Activated CD4-positive, alpha-beta memory T cell treated with anti-CD3 and anti-CD28 coated beads, Interleukin-2, amount 10 ng/mL, durations not matched to agents 7 days and 5 days (primary cell): ENCODE measurements at places on chromosomes 3 and 15.

- DNase-seq = no peak
- no peak overlapping the region for H3K27ac ChIP-seq
- H3K4me3 ChIP-seq = no peak overlapping the region
These were observed 17.1 kb downstream of the TJP1 start for GRCh38 chr15:29805043-29805707.

DNA sequence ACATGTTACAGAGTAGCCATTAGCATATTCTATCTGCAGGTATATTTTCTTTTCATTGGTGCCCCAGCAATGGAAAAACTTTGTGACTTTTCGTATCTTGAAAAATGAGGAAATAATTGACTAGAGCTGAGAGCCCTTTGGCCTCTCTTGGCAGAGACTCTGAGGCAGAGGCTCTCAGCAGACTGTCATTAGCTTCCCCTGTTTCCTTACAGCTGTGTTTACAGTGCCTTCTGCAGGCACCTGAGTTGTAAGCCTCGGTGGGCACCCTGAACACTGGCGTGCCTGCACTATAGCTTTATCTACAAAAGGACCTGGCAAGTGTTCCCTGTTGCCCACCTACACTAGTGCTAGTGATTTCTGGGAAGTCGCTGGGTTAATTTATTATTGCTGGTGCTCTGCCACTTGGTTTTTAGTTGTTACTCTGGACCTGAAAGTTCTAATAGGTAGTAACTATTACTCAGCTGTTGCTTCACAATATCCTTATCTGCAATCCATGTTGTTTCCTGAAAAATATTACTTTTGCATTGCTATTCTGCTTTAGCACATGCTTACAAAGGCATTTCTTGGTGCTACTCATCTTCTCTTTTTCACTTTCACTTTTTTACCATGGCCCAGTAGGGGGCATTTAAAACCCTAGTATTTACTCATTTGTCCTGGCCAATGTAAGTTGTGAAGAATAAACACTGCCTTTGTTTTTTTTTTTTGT is 7.8 kb upstream of the GPR171 start:
- peaks cover 6% of the 10 kb centered on the region for H3K36me3 ChIP-seq
- peaks cover 54% of the 10 kb centered on the region for H3K4me1 ChIP-seq
- H3K4me3 ChIP-seq = peak overlapping the region; percentile 60
- H3K27me3 ChIP-seq = no peaks in the 10 kb centered on the region
- H3K27ac ChIP-seq = peak overlapping the region; percentile 81
- no peak for DNase-seq

GRCh38 chr3:149618151-149619123 is 39.4 kb downstream of the WWTR1 start:
- H3K27me3 ChIP-seq = peaks cover 7% of the 10 kb centered on the region
- H3K4me3 ChIP-seq = no peak overlapping the region
- no peaks in the 10 kb centered on the region for H3K36me3 ChIP-seq
- H3K4me1 ChIP-seq = peaks cover 32% of the 10 kb centered on the region
- no peak overlapping the region for H3K27ac ChIP-seq

DNA sequence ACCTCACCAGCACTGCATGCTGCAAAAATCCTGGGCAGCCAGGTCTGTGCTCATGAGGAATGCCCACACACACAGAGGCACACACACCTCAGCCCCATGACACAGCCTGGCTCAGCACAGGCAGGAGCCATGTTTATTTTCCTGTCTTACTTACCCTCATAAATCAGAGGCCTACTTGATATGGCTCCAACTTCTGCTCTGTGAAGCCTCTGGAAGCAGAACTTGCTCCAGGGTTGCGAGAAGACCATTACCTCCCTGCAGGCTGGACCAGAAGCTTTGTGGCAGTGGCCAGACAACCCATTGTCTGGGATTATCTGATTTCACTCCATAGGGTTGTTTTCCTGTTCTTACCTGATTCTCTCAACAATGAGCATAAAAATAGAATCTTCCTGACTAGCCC is 43.8 kb upstream of the CMTM8 start:
- no peaks in the 10 kb centered on the region for H3K4me1 ChIP-seq
- peaks cover 7% of the 10 kb centered on the region for H3K27me3 ChIP-seq

DNA sequence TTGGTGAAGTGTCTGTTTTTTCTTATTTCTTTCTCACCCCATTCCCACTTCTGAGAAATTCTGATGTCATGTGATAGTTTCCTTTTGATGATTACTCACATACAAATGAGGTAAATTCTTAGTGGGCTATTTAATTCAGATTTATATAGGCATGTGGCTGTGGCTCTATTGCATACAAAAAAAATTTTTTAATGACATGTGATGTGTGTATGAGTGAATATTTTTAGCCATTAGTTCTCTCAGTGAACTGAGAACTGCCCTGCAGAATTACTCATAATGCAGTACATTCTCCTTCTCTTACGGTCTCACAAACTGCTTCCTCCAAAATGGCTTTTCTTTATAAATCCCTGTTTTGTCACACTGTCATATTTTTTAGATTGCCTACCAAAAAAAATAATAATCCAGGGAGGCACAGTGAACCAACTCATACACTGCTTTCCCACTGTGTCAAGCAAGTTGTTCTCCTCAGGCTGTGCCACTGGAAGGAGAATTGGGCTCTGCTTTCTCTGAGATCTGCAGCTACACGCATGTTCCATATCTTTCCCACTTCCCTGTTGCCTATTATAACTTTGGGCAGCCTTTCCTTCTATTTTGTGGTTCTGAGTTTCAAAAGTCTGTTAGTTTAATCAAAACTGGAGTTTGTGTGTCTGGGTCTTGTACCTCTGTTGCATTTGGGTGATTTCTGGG is 415.7 kb upstream of the THBS1 start:
- H3K27me3 ChIP-seq = peaks cover 51% of the 10 kb centered on the region
- H3K27ac ChIP-seq = no peak overlapping the region
- DNase-seq = no peak
- H3K4me1 ChIP-seq = no peaks in the 10 kb centered on the region

DNA sequence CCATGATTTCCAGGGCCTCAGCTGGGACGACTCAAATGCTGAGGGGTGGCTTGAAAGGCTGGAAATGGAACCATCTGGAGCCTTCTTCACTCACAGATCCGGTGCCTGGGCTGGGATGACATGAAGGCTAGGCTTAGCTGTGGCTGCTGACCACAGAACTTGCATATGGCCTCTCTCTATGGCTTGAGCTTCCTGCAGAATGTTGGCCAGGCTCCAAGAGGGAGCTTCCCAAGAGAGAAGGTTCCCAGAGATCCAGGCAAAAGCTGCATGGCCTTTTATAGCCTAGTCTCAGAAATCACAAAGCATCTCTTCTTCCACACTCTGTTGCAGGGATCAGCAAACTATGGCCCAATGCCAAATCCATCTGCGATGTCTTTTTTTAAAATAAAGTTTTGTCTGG is 44.8 kb downstream of the GATM start:
- no peaks in the 10 kb centered on the region for H3K36me3 ChIP-seq
- peaks cover 6% of the 10 kb centered on the region for H3K27me3 ChIP-seq
- DNase-seq = no peak
- H3K4me1 ChIP-seq = peaks cover 8% of the 10 kb centered on the region
- no peak overlapping the region for H3K4me3 ChIP-seq

- H3K27ac ChIP-seq = no peak overlapping the region
- H3K36me3 ChIP-seq = no peaks in the 10 kb centered on the region
- H3K4me3 ChIP-seq = no peak overlapping the region
- peaks cover 3% of the 10 kb centered on the region for H3K4me1 ChIP-seq
- H3K27me3 ChIP-seq = no peaks in the 10 kb centered on the region
- no peak for DNase-seq
These were observed 49.6 kb downstream of the ISL2 start for GRCh38 chr15:76386178-76386577.
